ENCODE measurements at places on chromosomes 11 and 22.
A peak's percentile ranks its signal among the peaks of the same experiment; 100 is the strongest.

DNA sequence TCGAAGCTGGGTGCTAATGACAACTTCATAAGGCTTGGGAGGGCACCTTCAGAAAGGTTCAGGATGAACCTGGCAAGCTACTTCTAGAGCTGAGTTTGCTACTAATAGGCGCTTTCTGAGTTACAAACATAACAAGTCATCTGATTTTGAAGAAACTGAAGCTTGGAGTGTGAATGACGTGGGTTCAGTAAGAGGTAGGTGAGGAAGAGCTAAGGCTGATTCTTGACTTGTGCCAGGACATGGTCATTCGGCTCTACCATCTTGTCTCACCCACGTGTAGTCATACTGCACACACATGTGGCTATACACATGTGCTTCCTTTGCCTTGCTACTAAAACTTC, 56.4 kb downstream of the SWAP70 start:
- no peak for DNase-seq

DNA sequence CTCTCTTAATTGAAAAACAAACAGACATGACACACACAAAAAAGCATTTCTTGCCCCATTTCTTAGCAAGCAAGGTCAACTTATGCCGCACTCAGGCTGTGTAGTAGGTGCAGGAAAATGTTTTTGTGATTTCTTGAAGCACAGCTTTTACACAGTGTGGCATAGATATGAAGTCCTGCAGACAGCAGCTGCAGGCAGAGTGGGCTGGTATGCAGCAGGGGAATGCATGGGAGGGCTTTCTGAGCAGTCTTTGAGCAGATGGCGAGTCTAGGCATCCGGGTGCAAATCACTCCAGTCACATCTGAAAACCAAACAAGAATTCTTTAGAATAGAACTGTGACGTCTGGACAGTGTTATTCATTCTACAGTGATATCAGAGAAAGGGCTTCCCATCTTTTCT, 87.5 kb downstream of the BLID start:
- DNase-seq, result no peak

- no peak for DNase-seq
Observed at GRCh38 chr11:133443206-133443747, 89.0 kb downstream of the OPCML start.

DNA sequence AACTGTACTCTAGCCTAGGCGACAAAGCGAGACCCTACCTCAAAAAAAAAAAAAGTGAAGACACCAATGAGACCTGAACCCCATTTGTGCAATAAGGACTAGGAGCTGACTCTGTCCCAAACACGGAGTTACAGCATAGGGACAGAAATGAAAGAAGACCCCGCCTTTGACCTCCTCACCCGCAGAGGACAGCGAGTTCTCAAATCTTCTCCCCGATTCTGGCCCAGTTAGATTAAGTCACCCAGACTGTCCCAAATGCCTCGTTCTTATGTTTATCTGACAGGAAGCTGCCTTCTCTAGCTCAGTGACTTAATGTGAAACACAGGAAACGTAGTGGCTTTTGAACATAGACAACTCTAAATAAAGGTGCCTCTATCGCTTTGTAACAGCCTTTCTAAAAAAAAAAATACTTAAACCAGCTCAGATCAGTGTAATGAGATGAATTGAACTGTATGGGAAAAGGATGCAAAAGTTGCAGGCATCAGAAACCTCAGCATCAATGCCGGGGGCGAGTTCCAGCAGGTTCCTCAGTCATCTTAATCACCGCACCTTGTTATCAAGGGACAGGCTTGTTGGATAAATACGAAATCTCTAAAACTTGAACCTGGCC, 10.6 kb downstream of the MYH9 start:
- no peak for DNase-seq

DNA sequence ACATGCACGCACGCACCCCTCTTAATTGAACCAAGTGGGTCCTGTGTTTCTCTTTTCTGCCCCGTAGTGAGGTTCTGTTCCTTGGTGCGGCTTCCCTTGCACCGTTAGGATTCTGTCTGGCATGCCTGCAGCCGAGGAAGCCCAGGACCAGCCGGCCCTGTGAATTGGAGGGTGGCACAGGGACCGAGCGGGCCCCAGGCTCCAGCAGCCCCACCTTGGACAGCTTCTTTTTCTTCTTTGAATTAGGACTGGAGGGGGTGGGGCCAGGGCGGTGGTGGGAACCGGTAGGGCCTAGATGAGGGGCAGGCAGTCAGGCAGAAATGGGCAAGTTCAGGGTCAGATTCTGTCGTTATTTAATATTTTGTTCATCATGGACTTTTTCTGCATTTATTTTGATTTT, 94.7 kb downstream of the MPPED1 start:
- no peak for DNase-seq

DNA sequence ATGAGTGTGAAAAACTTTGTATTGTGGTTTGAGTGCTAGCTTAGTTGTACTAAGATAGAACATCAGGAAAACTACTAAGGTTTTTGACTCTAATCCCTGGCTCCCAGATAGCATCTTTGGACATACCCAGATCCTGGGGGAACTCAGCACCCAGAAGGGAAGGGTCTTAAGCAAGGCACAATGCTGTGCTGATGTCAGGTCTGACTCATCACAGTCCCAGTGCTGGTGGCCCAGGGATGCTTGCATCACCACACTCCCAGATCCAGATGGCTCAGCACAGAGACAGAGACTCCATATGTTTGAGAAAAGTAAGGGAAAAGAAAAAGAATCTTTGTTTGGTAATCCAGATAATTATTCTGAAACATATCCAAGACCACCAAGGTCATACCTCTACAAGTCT, 18.3 kb upstream of the OR56A3 start:
- no peak for DNase-seq

DNA sequence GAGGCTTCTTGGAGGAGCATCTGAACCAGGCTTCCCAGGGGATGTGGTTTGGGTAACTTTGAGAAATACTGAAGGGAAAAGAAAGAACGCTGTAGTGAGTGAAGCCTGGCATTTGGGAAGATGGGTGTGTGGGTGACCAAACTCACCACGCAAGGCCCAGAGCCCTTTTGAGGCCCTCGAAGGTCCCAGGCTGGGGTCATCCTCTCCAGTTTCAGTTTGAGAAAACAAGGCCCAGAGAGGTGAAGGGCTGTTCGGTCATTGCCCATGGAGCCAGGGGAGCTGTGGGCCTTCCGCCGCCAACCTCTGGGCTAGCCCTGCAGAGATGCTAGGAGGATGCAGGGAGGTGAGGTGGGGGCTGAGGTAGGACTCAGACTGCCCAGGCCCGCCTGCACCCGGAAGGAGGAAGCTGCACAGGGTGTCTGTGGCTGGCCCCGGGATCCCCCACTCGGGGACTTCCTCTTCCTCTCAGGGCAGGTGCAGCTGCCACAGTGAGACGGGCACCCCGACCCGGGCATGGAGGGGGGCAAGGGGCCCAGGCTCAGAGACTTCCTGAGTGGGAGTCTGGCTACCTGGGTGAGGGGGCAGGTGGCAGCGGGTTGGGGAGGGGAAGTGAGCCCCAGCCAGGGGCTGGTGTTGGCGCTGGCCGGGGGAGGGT, at the start of gene CCDC88B:
Gene CCDC88B (plus strand): TSS at position 451 of the 655 bp plus-strand sequence. CDS start 63 bp downstream, at position 514.
- peak; percentile 82 for DNase-seq

- no peak for DNase-seq
Observed at GRCh38 chr11:32259641-32260081, 168.8 kb downstream of the RCN1 start.

GRCh38 chr11:69587454-69588090, 53.4 kb upstream of the CCND1 start:
- no peak for DNase-seq

GRCh38 chr11:4890279-4890678, 8.6 kb downstream of the OR51T1 start:
- no peak for DNase-seq

DNA sequence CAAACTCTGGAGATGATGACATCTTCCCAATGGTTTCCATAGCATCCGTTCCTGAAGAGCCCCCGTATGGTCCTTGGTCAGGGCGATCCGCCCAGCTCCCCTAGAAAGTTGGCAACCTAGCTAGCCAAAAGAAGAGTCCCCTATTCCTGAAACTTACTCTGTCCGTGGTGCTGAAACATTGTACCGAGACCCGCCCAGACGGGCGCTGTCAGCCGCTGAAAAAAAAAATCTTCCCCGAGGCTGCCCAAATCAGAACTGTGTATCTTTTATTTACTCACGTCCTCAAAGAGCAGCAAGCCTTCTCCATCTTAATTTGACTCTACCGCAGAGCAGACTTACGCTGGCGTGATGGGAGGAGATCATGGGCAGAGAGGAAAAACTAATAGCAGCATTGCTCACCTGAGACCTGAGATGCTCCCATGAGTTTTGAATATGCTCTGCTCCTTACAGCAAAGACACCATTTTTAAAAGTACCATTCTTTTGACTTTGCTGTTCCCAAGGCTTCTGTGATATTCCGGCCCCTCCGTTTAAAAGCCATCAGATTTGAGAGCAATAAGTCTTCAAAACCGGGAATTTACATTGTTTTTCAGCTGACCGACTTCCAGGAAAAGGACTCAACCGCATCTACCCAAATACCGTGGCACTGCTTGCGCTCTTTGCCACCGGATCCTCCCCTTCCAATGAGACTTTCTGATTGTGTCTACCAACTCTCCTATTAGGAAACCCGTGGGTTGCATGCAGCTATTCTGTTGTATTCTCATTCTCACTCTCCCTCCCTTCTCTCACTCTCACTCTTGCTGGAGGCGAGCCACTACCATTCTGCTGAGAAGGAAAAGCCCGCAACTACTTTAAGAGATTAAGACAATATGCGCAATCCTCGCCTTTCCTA, at the start of gene SLC17A6:
Gene SLC17A6 (plus strand): TSS at position 786 of the 890 bp plus-strand sequence. CDS start 153 bp downstream, outside the sequence.
- DNase-seq, result no peak

GRCh38 chr22:44312766-44313165, at the start of gene SHISAL1:
TSS of gene SHISAL1 (minus strand) at chr22:44312951. CDS start at chr22:44300945, 12,006 bp downstream.
- no peak for DNase-seq

GRCh38 chr11:119266063-119266462, 50.9 kb downstream of the MCAM start:
- no peak for DNase-seq

GRCh38 chr22:32822179-32822877, 20.8 kb downstream of the TIMP3 start:
- DNase-seq, result no peak

GRCh38 chr11:18749681-18750319, 23.8 kb upstream of the IGSF22 start:
- DNase-seq, result no peak

DNA sequence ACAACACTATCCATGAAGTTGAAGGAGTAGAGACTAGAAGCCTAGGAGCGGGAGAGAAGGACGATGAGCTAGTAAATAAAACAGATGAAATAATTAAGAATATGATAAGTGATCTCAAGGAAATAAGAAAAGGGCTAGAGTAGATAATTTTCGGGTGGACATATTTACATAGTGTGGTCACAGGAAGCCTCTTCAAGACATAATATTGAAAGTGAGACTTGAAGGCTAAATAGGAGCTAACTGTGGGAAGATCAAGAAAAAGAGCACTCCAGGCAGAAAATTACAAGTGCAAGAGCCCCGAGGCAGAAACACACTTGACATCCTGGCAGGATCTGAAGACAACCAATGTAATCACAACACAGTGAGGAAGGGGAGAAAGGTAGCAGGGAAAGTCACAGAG, 11.9 kb upstream of the PPFIBP2 start:
- no peak for DNase-seq

DNA sequence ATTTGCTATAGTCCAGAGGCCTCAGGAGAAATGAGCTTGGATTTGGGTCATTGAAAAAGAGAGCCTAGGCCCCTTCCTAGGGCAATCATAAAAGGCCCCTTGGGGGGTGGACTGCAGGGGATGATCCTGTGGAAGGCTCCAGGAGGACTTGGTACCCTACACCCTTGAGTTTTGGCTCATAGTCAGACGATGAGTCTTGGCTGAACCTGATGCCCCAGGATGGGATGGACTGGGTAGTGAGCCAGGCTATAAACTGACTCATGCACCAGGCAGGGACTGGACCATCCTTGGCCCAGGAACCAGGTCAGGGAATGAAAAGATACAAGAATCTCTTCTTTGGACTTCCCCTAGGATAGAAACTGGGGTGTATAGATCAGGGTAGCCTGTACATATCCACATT, 54.2 kb downstream of the NAV2 start:
- no peak for DNase-seq

DNA sequence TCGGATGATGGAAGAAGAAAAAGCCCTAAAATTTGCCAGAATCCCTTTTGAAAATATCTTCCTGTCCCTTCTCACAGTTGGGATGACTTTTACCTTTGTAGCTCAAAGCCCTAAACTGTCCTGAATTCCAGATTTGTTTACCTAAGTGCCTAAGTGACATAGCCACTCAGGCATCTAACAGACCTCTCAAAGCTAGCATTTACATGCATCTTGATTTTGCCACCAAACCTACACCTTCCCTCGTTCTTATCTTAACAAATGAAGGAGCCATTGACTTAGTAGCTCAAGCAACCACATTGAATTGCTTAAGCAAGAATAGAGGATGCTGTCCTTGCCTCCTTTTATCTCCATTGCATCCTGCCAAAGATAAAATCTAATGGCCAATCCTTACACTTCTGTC, 198.4 kb upstream of the NTM start:
- DNase-seq, result no peak

DNA sequence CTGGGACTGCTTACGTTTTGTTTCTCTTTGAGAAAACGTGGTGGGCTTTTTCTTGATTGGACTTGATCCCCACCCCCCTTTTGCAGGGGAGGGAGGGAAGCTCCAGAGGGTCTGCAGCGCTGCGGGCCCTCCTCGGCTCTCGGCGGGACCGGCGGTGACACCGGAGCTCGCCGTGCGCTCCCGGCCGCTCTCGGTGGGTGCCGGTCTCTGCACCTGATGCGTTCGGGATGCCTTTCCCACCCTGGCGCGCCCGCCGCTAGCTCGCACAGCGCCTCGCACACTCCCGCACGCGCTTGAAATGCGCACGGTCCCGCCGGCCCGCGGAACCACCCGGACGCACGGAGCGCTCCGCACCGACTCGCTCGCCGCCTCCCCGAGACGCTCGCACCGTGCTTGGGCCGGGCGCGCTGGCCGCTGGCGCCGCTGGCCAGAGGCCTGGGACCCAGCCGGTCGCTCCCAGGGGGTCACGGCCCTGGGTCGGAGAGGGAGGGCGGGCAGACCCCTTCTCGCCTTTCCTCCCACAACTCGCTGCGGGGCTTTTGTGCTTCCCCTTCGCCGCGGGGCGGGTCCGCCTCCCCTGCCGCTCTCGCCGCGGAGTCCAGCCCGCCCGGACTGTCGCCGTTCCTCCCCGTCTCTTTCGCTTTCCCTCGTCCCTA, 1.0 kb downstream of the ZBTB16 start:
- no peak for DNase-seq

DNA sequence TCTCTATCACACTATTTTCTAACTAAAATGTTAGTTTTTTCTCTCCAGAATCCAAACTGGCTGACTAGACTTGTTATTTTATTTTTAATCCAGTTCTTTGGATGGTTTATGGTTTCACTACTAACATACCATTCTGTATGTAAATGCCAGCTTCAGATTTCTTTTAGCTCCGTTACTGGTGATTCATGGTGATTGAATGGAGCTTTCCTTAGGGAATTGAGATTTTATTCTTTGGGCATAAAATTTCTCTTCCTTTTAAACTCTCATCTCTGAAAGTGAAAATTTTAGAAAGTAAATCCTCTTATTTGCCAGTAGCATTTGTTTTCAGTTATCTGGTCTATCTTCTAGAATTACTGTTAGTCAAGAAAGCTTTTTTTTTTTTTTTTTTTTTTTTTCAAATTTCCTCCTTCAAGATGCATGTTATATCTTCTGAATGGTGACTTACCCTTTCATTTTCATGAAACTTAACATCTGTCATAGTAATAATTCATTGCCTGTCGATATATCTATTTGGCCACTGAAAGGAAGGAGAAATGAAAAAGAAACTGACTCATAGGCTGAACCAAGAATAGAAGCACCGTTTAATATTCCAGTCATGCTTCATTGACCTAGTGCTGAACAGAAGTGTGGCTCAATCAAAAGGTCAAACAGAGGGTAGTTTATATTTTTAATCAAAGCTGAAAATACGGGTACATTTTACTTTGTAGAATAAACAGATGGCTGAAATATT, 6.4 kb downstream of the ENDOD1 start:
- DNase-seq, result no peak

All from activated CD4-positive, alpha-beta T cell treated with anti-CD3 and anti-CD28 coated beads, Interleukin-2, amount 50 U/mL, for 1 hour (primary cell).